ENCODE measurements at places on chromosomes 4 and X.
A peak's percentile ranks its signal among the peaks of the same experiment; 100 is the strongest.

- DNase-seq: no peak
Observed at GRCh38 chrX:111868726-111869638, 7.0 kb upstream of the TRPC5OS start.

DNA sequence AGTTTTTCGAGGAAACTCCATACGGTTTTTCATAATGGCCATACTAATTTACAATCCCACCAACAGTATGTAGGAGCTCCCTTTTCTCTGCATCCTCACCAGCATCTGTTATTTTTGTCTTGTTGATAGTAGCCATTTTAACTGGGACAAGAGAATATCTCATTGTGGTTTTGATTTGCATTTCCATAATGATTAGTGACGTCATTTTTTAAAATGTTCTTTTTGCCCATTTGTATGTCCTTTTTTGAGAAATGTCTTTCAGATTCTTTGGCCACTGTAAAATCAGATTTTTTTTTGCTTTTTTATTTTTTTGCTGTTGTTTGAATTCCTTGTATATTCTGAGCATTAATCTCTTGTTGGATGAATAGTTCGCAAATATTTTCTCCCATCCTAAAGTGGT is 243.9 kb downstream of the TRIML1 start:
- no peak for DNase-seq

GRCh38 chr4:151717909-151718628 is 42.7 kb downstream of the GATB start:
- DNase-seq: no peak

DNA sequence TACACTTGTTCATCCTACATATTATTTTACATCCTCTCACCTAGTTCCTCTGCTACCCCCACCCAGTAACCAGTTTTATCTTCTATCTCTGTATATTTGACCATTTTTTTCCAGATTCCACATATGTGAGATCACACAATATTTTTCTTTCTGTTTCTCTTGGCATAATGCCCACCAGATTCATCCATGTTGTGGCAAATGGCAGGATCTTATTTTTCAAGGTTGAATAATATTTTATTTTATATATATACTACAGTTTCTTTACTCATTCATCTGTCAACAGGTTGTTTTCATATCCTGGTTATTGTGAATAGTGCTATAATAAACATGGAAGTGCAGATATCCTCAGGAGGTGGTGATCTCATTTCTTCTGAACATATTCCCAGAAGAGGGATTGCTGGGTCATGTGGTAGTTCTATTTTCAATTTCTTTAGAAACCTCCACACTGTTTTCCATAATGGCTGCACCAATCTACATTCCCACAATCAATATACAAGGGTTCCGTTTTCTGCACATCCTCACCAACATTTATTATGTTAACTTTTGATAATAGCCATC is 48.2 kb downstream of the THAP9 start:
- no peak for DNase-seq

DNA sequence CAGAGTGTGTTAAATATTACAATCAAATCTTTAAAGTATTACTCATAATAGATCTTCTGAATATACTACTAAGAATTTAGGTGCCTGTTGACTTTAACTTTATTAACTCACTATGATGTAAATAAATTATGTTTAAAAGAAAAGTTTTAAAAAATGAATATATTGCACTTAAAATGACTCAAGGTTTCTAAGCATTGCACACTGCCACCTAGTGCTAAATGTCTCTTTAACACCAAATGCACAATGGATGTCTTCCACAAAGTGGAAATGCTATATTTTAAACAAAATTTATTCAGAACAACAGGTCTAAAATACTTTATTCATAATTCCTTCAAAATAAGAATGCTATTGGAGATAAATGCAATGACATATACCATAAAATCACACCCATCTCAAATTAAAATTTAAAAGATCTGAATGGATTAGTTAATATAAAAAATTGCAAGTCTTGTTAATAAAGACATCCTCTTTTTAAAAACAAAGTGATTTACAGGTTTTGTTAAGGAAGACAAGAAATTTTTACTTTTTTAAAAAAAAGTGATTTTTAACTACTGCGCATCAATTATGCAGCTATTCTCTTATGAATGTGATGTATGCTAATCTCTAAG is 5.5 kb downstream of the INPP4B start:
- DNase-seq: no peak

DNA sequence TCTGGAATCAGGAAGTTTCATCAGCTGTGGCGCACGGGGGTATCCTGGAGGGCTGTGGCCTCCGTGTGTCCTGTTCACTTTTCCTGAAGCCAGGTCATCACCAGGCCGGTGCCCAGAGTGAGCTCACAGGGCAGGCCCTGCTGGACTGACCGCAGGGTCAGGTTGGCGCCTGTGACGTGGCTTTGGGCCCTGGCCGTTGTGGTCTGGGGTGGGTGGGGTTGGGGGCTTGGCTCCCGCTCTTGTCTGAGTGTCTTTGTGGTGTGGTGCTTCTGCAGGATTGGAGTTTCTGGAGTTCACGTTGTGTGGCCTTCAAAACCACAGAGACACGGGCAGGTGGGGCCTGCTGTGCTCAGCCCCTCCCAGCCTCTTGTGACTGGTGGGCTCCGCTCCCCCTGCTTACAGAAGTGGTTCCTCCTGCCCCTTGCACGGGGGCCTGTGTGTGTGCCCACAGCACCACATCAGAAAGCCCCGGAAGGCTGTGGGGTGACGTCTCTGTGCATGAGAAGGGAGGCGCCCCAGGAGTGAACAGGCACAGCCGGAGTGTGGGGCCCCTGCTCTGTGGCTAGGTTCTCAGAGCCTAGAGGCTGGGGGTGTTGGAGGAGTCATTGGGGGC is 9.5 kb downstream of the RGS12 start:
- peak; percentile 46 for DNase-seq

GRCh38 chr4:124790471-124790870 is 77.9 kb upstream of the ANKRD50 start:
- no peak for DNase-seq

GRCh38 chr4:53671757-53672156 is 80.5 kb upstream of the LNX1 start:
- no peak for DNase-seq

- no peak for DNase-seq
Observed at GRCh38 chr4:181345931-181346330, 897.3 kb upstream of the TENM3 start.

GRCh38 chr4:169485791-169486742 is 126.3 kb downstream of the NEK1 start:
- no peak for DNase-seq

DNA sequence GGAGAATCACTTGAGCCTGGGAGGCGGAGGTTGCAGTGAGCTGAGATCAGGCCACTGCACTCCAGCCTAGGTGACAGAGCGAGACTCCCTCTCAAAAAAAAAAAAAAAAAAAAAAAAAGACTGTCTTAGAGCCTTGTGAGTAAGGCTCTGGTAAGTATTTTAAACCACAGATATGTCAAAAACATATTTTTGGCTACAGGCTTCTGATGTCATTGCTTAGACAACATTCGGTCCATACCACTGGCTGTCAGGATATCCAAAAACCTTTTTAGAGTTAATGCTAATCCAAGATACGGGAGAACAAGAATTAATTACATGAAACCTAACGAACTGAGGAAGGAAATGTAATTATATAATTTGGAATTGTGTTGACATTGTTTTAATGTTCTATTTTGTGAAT is 999.5 kb upstream of the PABPC4L start:
- DNase-seq: no peak

- no peak for DNase-seq
Observed at GRCh38 chr4:26884486-26884988, 23.9 kb downstream of the STIM2 start.

GRCh38 chrX:13821738-13822137 is 4.8 kb upstream of the GPM6B start:
- DNase-seq: no peak

DNA sequence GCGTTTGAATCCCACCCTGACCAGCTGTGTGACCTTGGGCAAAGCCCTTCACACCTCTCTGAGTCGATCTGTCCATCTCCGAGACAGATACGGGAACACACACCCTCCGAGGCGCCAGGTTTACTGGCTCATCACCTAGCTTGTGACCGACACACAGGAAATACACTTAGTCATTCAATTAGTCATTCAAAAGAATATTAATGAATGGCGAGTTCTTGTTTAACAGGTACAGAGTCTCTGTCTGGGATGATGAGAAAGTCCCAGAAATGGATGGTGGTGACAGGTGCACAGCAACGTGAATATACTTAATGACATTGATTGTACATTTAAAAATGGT is 80.6 kb downstream of the PPP2R2C start:
- DNase-seq: no peak

- DNase-seq: no peak
Observed at GRCh38 chr4:48234575-48234974, 35.1 kb downstream of the TEC start.

DNA sequence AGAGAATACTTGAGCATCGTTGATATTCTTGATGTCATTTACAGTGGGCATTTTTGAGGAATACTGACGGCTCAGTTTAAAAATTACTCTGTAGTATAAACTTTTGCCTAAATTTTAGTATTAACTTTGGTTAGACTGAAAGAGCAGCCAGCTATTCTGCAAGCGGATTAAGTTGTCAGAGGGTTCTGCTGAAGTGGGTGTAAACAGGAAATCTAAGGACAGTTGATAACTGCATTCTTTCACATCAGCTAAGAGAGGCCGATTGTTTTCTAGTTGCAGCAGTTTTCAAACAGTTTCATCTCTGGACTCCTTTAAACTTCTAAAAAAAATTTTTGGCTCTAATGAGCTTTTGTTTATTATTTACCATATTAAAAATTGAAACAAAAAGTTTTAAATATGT is 149.6 kb downstream of the RAPGEF2 start:
- DNase-seq: no peak

GRCh38 chr4:122117743-122118142 is 34.4 kb upstream of the BLTP1 start:
- DNase-seq: no peak

GRCh38 chrX:98299785-98300184 is 1416.1 kb downstream of the RPA4 start:
- DNase-seq: no peak
